Left ventricle myocardium inferior (tissue), 1 donor: ENCODE measurements at places on chromosomes 16 and 17.

- peaks cover 24% of the 10 kb centered on the region for H3K4me1 ChIP-seq
- peak overlapping the region; percentile 24 for H3K4me3 ChIP-seq
- H3K36me3 ChIP-seq, result no peaks in the 10 kb centered on the region
- peaks cover 35% of the 10 kb centered on the region for H3K27me3 ChIP-seq
- H3K27ac ChIP-seq, result peak overlapping the region; percentile 11
- no peak for DNase-seq
Observed at GRCh38 chr17:72516772-72517399, 396.1 kb downstream of the SOX9 start.

DNA sequence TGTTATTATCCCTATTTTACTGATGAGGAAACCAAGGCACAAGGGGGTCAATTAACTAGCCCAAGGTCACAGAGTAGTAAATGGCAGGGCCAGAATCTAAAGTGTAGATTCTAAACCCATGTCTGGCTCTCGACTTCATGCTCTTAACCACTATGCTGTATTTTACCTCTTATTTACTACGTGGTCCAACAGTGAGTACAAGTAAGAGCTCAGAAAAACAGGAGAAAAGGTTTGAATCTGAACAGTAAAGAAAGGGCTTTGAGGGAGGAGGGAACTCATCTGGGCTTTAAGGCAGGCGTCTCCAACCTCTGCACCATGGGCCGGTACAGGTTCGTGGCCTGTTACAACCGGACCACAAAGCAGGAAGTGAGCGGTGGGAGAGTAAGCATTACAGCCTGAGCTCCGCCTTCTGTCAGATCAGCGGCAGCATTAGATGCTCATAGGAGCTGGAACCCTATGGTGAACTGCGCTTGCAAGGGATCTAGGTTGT is 62.9 kb downstream of the SMURF2 start:
- peaks cover 16% of the 10 kb centered on the region for H3K4me1 ChIP-seq
- no peak overlapping the region for H3K4me3 ChIP-seq
- no peaks in the 10 kb centered on the region for H3K27me3 ChIP-seq
- no peak overlapping the region for H3K27ac ChIP-seq
- no peak for DNase-seq
- H3K36me3 ChIP-seq, result peaks cover 29% of the 10 kb centered on the region

GRCh38 chr16:3134338-3135125 is at the start of gene ZNF213:
ZNF213 (plus strand) TSS chr16:3135029; CDS start chr16:3137281, 2,252 bp downstream.
- peak within 1 kb of the TSS; percentile 93 for H3K27ac ChIP-seq
- no peaks in the 10 kb centered on the region for H3K27me3 ChIP-seq
- DNase-seq, result peak; percentile 94
- peaks cover 49% of the 10 kb centered on the region for H3K4me1 ChIP-seq
- H3K36me3 ChIP-seq, result peaks cover 26% of the 10 kb centered on the region

DNA sequence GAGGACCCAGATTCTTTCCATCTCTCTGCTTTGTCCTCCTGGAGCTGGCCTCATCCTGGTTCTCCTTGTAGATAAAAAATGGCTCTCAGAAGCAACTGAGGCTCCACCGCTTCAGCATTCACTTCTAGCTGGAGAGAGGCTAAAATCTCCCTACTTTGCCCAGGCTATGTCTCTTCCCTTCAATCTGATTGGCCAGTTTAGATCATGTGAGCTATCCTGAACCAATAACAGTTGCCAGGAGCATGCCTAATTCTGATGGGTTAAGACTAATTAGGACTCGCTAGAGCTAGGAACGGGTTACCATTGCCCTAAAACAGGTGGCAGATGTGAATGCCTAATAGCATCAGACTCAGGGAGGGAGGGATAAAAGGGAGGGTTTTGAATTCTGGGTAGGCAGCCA is 89.6 kb downstream of the GPR139 start:
- no peak for DNase-seq
- H3K27me3 ChIP-seq, result peaks cover 48% of the 10 kb centered on the region
- H3K4me1 ChIP-seq, result no peaks in the 10 kb centered on the region
- H3K36me3 ChIP-seq, result no peaks in the 10 kb centered on the region
- H3K4me3 ChIP-seq, result no peak overlapping the region
- H3K27ac ChIP-seq, result no peak overlapping the region

- peaks cover 5% of the 10 kb centered on the region for H3K36me3 ChIP-seq
- H3K4me1 ChIP-seq, result no peaks in the 10 kb centered on the region
- no peak overlapping the region for H3K27ac ChIP-seq
- H3K27me3 ChIP-seq, result no peaks in the 10 kb centered on the region
Observed at GRCh38 chr17:46962374-46962790, 16.7 kb downstream of the RPRML start.

- H3K4me3 ChIP-seq, result no peak overlapping the region
- peaks cover 43% of the 10 kb centered on the region for H3K27me3 ChIP-seq
- no peak for DNase-seq
- no peaks in the 10 kb centered on the region for H3K36me3 ChIP-seq
- H3K4me1 ChIP-seq, result no peaks in the 10 kb centered on the region
Observed at GRCh38 chr17:65359016-65359415, 202.4 kb downstream of the AXIN2 start.

DNA sequence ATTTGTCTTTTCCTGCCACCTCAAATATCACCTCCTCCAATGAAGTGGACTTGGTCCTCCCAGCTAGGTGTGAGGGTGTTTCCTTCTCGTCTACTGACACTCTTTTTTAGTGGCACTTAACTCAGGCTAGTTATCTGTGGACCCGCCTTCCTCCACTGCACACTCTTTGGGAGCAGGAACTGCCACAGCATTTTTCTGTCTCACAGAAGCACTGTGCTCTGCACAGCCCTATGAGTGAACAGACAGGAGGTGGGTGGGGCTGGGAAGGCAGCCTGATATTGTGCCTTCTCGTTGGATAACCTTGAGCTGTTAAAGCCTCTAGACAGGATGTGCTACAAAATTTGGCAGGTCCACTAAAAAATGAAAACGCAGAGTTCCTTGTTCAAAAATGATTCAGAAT is 31.9 kb upstream of the HOXB13 start:
- H3K36me3 ChIP-seq, result no peaks in the 10 kb centered on the region
- H3K4me1 ChIP-seq, result peaks cover under 1% of the 10 kb centered on the region
- no peak for DNase-seq
- no peak overlapping the region for H3K27ac ChIP-seq
- H3K27me3 ChIP-seq, result peaks cover 100% of the 10 kb centered on the region

- no peak overlapping the region for H3K4me3 ChIP-seq
- no peaks in the 10 kb centered on the region for H3K4me1 ChIP-seq
- no peaks in the 10 kb centered on the region for H3K36me3 ChIP-seq
- H3K27ac ChIP-seq, result no peak overlapping the region
- DNase-seq, result no peak
- no peaks in the 10 kb centered on the region for H3K27me3 ChIP-seq
Observed at GRCh38 chr16:72753881-72754280, 294.0 kb downstream of the ZFHX3 start.

DNA sequence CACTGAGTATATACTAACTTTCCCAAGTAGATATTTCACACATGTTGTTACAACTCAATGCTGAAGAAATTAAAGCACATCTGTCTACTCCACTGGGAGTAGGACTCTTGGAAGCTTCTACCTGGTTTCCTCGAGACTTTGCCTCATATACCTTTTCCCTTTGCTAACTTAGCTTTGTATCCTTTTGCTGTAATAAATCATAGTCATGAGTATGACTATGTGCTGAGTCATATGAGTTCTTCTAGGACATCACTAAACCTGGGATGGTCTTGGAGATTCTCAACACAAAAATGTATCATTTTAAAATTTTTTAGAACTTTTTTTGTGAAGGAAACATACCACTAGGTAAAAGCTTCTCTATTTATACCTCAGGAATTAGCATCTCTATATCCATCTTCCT is 39.8 kb downstream of the ABCA5 start:
- no peak overlapping the region for H3K4me3 ChIP-seq
- DNase-seq, result no peak
- no peaks in the 10 kb centered on the region for H3K4me1 ChIP-seq
- no peaks in the 10 kb centered on the region for H3K27me3 ChIP-seq
- no peak overlapping the region for H3K27ac ChIP-seq
- peaks cover 62% of the 10 kb centered on the region for H3K36me3 ChIP-seq

DNA sequence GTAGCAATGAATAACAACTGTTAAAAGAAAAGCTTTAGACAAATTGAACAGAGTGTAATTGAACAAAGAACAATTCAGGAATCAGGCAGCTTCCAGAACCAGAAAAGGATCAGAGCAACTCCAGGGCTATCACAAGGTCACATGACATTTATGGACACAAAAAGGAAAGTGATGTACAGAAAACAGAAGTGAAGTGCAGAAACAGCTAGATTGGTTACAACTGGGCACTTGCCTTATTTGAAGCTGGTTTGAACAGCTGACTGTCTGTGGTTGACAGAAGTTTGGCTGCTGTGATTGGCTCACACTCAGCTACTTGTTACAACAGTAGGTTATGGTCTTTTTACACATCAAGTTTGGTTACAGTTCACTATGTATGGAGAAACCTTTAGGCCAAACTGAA is 14.8 kb downstream of the EFCAB5 start:
- no peaks in the 10 kb centered on the region for H3K36me3 ChIP-seq
- no peaks in the 10 kb centered on the region for H3K27me3 ChIP-seq
- no peaks in the 10 kb centered on the region for H3K4me1 ChIP-seq

- H3K4me1 ChIP-seq, result peaks cover 24% of the 10 kb centered on the region
- H3K27ac ChIP-seq, result no peak overlapping the region
- no peak for DNase-seq
- H3K4me3 ChIP-seq, result no peak overlapping the region
Observed at GRCh38 chr16:89861648-89862047, 11.7 kb upstream of the TCF25 start.

DNA sequence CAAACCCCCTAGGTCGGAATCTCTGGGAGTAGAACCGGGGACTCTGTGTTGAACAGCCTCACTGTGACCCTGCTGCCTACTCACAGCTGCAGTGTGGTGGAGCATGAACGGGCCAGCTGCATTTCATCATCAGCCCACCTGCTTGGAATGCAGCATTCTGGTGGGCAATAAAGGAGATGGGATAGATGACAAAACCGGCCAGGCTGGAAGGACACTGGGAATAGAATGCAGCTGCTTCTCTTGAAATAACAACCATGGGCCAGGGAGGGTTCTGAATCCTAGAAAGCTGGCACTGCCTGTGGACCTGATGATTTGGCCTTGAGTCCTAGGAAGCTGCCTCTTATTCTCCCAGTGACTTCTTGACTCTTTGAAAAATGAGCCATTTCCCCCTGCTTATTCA is 23.5 kb downstream of the CFAP97D1 start:
- no peak overlapping the region for H3K27ac ChIP-seq
- H3K4me3 ChIP-seq, result no peak overlapping the region
- no peaks in the 10 kb centered on the region for H3K27me3 ChIP-seq

GRCh38 chr16:990516-991291 is 9.1 kb downstream of the SOX8 start:
- DNase-seq, result no peak
- no peaks in the 10 kb centered on the region for H3K36me3 ChIP-seq
- peaks cover 7% of the 10 kb centered on the region for H3K4me1 ChIP-seq
- H3K27me3 ChIP-seq, result peaks cover 69% of the 10 kb centered on the region
- H3K4me3 ChIP-seq, result no peak overlapping the region
